ENCODE measurements at places on chromosomes 12 and 14.

DNA sequence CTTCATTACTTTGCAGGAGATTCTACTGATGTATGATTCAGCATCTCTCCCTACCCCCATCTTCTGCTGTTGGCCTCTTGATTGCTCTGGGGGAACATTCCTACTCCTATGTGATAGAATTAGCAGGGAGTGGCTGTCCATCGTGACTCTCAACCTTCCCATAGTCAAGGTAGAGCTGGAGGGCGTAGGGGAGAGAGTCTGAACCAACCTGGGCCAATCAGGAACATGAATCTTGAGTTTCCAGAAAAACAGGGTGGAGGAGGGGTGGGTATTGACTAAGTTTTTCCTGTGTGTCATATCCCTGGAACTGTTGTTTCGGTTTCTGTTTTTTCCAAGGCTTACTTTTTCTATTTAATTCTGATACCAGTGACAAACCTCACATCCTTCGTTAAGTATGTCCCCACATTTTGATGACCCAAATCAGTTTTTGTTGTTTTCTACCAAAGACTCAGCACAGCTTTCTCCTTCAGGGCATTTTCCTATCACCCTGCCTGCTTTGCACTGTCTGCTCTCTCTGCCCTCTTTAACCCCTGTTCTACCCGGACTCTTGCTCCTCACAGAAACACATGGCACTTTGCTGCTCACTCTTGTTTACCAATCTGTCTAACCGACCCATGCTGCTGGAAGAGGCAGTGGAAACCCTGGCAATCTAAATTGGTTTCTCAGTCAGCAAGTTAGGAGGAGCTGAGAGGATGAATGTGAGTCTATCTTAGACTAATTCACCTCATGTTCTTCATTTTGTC lies 1428.3 kb downstream of the AACS start:
- no peak for DNase-seq

GRCh38 chr12:46184798-46185595 lies 83.8 kb downstream of the SLC38A1 start:
- no peak for DNase-seq

DNA sequence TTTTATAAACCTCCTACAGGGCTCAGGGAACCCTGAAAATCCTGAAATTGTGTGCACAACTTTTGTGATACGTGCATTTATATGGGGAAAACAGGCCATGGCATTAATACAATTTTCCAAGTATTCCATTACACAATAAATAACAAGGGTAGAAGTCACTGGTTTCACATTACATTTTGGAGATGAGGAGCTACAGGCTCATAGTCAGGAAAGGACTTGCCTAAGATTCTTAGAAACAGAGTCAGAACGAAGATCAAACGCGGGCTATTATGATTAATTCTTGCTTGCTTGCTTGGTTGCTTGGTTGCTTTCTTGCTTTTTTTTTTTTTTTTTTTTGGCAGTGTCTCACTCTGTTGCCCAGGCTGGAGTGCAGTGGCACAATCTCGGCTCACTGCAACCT lies 16.7 kb downstream of the NOS1 start:
- DNase-seq, result no peak

- DNase-seq, result no peak
These were observed 41.2 kb upstream of the MEG3 start for GRCh38 chr14:100784523-100785337.

- DNase-seq, result no peak
These were observed 2.8 kb upstream of the TMEM52B start for GRCh38 chr12:10175846-10176636.

DNA sequence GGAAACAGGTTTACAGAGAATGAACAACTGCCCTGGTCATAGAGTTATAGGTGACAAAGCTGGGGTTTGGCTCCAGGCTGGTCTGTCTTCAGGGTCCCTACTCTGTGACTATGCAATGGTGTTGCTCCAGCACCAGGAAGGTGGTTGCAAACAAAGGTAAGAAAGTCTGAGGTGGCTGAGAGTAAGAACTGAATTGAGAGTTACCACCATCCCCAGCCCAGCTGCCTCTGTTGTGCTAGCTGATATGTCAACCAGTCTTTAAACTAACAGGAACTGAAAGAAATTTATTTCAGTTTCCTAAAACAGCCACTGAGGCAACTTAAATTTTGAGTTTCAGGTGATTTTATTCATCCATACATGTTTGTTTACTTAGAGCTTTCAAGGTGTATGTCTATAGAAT lies 111.0 kb upstream of the LRIG3 start:
- no peak for DNase-seq

GRCh38 chr12:8871068-8871467 lies 43.2 kb upstream of the PHC1 start:
- no peak for DNase-seq

GRCh38 chr12:54463034-54463433 lies 10.4 kb downstream of the GTSF1 start:
- peak; percentile 81 for DNase-seq

DNA sequence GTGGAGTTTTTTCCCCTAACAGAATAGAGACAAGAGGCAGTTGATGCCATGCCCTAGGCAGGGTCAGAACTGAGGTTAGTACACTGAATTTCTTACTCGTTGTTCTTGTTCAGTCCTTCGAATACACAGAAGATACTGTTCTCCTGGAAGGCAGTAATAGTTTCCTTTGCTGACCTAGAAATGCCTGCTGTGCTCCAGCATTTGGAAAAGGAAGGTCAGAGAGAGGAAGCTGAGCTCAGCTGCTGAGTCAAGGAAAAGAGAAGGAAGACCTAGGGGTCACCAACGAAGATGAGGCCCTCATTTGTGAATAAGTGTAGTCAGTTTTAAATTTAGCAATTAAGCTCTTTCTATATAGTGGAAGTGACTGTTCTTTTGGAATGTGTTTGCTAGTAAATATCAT lies 100.1 kb downstream of the CRADD start:
- DNase-seq, result peak; percentile 76

GRCh38 chr14:51650716-51651387 lies 858 bp upstream of the FRMD6 start:
- peak; percentile 4 for DNase-seq

DNA sequence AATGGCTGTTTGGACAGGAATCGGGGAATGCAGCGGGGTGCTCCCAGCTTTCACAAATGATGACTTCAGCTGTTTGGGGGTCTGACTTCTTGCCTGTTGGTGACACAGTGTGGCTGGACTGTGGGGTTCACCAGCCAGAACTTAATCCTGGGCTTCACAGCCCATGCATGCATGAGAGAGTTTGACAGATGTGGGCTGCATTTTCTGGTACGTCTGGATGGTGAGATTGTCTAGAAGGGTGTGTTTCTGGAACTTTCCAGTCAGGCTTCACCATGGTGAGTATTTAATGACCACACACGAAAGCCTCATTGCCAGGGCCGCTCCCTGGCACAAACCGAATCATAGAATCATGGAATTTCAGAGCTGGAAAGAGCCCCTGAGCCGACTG lies 29.6 kb downstream of the CHST11 start:
- no peak for DNase-seq

GRCh38 chr14:79540394-79540793 lies 670.9 kb downstream of the DIO2 start:
- no peak for DNase-seq

DNA sequence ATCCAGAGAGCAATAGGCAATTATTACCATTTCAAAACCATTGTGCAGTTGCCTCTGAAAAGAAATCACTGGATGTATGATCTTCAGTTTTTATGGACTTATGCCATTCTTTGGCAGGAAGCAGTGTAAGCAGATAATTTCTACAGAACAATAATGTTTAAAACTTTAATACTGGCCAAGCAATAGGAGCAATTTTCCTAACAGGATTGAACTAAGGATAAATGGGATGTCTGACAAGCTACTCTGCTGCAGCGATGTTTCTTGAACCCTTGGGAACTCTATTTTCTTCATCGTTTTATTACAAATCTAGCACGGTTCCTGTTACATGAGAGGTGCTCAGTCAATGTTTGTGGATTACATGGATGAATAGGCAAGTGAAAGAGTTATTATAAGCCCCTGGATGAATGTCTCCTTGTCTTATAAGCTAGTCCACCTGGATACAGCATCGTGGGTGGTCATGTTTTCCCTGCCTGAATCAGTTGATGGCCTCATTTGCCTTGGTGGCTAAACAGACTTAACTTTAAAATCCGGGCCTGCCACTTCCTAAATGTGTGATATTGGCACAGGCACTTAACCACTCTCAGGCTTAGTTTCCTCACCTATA lies 68.2 kb upstream of the MDM1 start:
- no peak for DNase-seq

GRCh38 chr12:104446646-104447421 lies 9.9 kb upstream of the CHST11 start:
- no peak for DNase-seq

- DNase-seq, result no peak
These were observed 2.2 kb downstream of the CPSF6 start for GRCh38 chr12:69241438-69242092.

DNA sequence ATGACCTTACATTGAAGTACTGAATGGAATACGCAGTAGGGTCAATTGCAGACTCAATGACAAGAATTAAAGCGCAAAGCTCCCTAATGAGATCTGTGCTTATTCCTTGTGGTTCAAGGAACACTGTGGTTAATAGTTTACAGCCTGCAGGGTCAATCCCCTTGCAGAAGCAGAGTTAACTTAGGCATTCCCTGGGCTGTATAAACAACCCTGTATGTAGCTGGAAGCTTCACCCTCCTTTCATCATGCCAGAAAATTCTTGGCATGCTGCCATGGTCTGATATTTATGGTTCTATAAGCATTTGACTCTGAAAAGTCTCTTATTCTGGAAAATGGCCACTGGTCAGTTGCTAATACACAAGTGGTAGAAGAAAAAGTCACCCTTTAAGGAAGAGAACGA lies 227.7 kb downstream of the NOVA1 start:
- no peak for DNase-seq

DNA sequence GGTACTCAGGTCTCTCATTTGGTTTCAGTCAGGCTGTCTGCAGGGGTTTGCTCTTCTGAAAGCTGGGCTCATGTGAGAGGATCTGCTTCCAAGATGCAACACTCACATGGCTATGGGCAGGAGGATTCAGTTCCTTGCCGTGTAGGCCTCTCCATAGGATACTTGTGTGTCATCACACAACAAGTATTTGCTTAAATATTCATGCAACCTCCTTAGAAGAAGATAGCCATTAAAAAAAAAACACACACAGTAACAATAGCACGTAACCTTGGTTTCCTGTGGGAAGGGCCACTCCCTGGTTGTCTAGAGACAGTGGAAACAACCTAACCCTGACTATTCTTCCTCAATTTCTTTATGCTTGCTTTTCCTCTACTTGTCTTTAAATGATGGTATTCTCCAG lies 31.8 kb upstream of the CLEC4E start:
- peak; percentile 86 for DNase-seq

GRCh38 chr14:68369281-68370056 lies 423.4 kb downstream of the ZFP36L1 start:
- DNase-seq, result no peak

- DNase-seq, result no peak
These were observed 183.3 kb upstream of the SEL1L start for GRCh38 chr14:81716953-81717352.

DNA sequence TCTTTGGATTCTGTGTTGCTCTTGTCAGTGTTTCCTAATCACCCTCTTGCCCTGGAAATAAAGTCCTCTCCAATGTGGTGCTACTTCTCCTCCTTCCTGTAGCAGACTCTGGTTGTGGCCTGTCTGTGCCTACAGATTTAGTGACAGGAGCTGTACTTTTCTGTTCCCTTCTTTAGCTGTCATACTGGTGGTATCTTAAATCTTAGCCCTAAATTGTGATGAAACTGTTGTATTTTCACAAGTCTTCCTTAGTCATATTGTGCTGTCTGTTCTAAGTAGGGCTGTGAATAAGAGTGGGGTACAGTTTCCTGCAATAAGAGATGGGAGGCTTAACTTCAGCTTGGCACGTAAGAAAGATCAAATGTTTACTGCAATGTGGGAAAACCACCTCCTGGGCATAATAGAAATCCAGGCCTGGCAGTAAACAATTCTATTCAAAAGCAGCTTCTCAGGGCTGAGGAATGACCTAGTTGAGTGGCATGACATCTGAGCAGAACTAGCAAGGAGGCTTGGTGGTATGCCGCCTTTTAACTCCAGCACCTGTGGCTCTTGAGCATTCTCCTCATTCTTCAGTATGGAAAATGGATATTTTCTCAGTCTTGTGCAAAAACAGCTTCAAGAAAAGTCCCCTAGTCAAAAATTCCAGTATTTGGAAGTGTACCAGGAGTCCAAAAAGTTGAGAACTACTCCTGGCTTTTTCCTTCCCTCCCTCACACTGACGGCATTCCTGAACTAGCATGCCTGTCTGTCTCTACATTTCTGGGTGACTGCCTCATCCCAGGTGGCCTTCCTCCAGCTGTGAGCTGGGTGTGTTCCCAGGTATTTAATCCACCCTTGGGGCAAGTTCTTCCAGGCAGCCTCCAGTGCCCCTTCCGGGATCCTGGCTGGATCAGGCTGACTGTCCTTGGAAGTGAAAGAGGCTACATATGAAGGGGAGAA lies 19.5 kb downstream of the ANO6 start:
- DNase-seq, result peak; percentile 21

DNA sequence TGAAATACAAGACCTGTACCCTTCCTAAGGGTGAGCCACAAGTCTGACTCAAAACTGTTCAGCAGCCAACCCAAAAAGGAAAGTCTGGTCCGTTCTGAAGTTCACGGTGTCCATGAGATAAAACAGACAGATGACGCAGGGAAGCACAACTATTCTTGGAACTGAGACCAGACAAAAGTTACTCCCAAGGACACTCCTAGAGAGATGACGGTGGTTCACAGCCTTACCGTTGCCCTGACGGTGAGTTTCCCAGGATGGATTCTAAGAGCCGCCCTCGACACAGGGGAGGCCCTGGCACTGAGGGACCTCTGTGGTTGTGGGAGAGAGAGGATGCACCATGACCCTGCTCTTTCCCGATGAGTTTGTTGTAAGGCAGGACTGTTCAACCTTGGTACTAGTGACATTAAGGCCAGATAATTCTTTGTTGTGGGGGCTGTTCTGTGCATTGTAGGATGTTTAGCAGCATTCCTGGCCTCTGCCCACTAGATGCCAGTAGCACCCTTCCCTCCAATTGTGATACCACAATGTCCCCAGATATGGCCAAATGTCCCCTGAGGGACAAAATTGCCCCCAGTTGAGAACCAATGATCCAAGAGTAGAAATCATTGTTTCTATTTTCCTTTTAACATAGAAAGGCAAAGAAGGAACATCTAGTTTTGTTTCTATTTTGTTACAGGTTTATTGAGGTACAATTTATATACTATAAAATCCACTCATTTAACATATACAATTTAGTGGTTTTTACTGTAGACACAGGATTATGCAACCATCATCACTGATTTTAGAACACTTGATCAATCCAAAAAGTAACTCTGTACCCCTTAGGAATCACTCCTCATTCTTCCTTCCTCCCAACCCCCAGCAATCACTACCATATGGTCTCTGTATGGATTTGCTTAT lies 23.0 kb downstream of the OR10P1 start:
- DNase-seq, result peak; percentile 71

GRCh38 chr12:46569826-46570439 lies 197.4 kb upstream of the SLC38A2 start:
- no peak for DNase-seq

GRCh38 chr14:32933629-32934072 lies 5.0 kb upstream of the NPAS3 start:
- DNase-seq, result no peak

DNA sequence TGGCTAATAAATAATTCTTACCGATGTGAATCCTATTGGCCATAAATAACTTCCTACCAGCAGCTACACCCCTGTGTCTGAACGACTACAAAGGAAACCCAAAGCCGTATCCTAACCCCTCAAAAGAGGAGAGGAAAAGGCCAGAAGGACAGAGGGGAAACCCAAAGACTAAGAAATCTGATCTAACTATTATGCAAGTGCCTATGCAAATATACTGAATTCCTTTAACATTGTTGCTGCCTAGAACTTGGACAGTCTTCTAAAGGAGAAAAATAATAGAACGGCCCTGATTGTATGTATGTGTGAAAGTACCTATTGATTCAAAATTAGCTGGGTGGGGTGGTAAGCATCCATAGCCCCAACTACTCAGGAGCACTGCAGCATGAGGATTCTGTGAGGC lies 997 bp downstream of the PLEKHG7 start:
- no peak for DNase-seq
